ENCODE measurements at places on chromosomes 11 and 22.

GRCh38 chr11:44835938-44836337 is 109.2 kb downstream of the TSPAN18 start:
- no peak for DNase-seq

DNA sequence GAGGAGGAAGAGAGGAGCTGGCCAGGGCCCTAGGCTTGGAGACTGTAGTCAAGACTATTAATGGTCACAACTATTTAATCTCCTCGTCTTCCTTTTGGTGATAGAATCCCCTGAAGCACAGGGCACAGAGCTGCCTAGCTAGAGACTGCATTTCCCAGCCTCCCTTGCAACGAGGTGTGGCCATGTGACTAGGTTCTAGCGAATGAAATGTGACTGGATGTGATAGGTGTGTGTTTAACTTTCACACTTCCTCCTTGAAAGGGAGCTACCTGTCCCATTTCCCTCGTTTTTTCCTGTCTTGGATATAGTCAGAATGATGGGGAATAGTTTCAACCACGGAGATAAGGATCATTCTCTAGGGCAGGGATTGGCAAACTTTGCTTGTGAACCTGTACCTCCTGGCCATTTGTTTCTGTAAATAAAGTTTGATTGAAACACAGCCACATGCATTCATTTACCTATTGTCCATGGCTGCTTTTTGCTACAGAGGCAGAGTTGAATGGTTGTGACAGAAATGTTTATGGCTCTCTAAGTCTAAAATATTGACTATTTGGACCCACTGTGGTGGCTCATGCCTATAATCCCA is 313.5 kb downstream of the MIAT start:
- no peak for DNase-seq

GRCh38 chr22:22461111-22461510 is 47.4 kb downstream of the ZNF280B start:
- DNase-seq: no peak

DNA sequence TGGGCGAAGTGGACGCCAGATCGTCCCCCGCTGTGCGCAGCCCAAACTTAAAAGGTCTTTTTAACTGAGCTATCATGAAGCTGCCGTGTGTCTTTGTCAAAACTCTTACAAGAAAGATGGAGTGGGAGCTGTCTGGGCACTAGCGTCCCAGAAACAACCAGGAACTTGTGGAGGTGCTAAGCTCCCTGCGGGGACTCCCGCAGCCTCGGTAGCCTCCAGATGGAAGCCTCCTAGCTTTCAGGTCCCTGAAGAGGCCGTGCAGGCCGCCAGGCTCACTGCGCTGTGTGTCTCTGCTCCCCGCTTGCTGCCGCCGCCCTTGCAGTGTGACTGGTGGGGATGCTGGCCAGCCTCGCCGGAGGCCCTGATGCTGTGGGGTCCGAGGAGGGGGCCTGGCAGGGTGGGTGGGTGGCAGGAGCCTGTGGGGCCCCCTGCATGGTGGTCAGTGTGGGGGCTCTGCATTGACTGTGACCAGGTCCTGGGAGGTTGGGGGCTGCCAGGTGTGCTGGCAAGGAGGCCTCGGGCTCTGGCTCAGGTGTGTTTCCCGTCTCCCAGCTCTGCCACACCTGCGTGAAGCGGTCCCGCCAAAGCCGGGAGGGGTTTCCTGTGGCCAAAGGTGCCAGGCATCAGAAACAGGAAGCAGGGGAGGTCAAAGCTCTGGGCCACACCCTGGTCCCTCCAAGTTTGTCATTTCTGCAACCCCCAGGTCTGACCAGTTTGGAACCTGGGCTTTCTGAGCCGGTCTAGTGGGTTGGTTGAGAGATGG is 1.2 kb downstream of the TRABD start:
- no peak for DNase-seq

DNA sequence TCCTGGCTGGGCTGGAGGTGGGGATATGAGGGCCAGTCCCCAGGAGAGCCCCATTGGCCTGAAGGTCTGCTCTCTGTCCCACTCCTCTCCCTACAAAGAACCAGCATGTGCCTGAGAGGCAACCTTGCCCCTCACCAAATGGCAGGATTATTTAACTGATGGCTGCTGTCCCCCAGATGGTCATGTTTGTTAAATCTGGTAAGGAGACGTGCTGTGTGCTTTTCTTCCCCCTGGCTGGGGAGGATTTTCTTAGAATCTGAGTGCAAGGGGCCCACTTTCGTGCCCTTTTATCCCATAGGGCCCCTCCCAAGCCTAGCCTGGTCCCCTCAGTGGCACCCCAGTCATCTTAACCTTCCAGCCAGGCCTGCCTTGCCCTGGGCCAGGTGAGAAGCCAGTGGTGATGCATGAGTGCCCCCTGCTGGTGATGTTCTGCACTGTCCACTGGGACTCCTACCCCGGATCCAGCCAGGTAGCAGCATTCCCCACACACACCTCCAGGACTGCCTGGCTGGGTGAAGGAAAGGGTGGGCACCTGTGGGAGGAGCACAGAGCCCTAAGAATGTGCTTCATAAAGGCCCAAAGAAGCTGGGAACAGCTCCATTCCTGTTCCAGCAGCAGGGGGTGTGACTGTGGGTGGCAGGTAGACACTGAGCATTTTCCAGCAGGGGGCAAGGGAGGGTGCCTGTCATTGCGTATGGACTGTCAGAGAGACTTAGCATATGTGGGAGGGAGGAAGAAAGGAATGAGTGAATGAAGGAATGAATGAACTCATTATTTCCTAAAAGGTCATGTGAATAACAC is 28.9 kb downstream of the MFNG start:
- peak; percentile 73 for DNase-seq

DNA sequence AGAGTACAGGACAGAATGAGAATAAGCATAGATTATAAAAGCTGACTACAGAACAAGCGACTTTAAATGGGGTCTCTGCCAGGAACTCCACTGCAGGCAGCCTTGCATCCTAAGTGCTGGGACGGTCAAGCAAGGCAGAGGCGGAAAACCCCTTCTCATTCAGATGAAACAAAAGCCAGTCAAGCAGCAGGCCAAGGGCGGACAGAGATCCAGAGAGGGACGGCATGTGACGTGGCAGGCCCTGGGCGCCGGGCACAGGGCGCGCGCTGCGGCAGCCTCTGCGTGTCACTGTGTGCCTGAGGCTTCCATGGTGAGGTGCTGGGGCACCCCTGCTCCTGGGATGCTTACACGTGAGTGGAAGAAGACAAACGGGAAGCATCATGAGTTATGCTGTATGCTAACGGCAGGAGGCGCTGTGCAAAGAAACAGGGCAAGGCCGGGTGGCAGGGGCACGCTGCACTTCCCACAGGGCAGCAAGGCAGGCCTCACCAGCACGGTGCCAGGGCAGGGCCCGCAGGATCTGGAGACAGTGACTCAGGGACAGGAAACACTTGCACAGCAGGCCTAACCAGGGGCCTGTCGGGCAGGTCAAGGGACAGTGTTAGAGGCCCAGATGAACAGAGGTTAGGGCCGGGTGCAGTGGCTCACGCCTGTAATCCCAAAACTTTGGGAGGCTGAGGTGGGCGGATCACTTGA is 6.2 kb downstream of the TOLLIP start:
- no peak for DNase-seq

GRCh38 chr11:76803811-76804600 is 20.9 kb downstream of the TSKU start:
- peak; percentile 43 for DNase-seq

- DNase-seq: peak; percentile 49
Measured at GRCh38 chr11:64148226-64148916, 17.5 kb downstream of the MACROD1 start.

DNA sequence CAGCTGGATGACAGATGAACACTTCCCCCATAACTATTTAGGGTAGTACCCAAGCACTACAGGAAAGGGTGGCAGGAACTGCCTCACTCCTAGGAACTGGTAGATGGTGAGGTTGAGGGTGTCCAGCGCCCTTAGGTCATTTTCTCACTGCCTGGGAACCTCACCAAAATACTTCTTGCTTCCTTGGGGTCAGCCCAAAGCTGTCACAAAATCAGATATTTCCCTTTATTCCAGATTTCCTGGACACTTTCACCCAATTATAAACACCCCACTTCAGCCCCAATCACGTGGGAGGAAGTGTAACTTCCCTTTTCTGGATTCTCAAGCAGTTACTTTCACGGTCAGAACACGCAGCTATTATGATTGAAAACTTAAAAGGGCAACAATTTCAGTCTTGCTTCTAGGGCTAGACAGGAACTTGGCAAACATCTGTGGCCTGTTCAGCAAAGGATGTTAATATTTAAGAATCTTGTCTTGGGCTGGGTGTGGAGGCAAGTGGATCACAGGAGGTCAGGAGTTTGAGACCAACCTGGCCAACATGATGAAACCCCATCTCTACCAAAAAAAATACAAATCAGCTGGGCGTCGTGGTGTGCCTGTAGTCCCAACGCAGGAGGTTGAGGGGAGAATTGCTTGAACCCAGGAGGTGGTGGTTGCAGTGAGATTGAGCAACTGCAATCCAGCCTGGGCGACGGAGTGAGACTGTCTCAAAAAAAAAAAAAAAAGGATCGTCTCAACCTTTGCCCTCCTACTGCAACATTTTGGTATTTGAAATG is 4.0 kb downstream of the FTH1 start:
- DNase-seq: no peak

GRCh38 chr11:111734954-111735261 is 31.3 kb downstream of the PPP2R1B start:
- DNase-seq: no peak

- no peak for DNase-seq
Measured at GRCh38 chr11:6646071-6646470, 9.5 kb downstream of the DCHS1 start.

DNA sequence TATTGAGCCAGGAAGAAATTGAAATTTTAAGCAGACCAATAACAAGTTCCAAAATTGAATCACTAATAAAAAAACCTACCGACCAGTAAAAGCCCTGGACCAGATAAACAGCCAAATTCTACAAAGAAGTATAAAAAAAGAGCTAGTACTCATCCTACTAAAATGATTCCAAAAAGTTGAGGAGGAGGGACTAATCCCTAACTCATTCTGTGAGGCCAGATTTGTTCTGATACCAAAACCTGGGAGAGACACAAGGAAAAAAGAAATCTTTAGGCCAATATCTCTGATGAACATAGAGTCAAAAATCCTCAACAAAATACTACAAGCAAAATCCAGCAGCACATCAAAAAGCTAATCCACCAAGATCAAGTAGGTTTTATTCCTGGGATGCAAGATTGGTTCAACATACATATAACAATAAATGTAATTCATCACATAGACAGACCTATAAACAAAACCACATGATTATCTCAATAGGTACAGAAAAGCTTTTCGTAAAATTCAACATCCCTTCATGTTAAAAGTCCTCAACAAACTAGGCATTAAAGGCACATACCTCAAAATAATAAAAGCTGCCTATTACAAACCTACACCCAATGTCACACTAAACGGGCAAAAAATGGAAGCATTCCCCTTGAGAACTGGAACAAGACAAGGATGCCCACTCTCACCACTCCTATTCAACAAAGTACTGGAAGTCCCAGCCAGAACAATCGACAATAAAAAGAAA is 13.1 kb downstream of the OR52A5 start:
- DNase-seq: no peak

DNA sequence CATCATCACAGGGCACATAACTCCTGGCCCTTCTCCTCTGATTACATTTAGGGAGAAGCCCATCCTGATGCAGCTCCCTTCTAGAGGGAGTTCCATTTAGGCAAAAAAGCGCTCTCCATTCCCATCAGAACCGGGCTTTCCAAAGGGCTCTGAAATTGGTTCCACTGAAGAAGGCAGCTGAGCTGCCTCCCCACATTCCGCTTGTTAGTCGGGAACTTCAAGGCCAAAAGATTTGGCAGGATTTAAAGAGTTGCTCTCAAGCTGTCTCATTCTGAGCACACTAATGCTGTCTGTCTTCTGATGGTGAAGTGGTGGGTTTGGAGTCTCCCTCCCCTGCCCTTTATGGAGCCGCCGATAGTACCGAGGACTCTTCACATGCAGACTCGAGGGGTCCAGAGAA is 26.6 kb upstream of the CABP7 start:
- no peak for DNase-seq

DNA sequence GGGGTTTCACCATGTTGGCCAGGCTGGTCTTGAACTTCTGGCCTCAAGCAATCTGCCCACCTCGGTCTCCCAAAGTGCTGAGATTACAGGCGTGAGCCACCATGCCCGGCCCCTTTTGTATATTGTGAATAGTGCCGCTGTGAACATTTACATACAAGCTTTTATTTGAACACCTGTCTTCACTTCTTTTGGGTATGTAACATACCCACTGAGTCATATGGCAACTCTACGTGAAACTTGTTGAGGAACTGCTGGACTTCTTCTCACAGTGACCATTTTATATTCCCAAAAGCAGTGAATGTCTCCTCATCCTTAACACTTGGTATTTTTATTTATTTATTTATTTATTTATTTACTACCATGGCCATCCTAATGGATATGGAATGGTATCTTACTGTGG is 3.9 kb upstream of the SCT start:
- no peak for DNase-seq

DNA sequence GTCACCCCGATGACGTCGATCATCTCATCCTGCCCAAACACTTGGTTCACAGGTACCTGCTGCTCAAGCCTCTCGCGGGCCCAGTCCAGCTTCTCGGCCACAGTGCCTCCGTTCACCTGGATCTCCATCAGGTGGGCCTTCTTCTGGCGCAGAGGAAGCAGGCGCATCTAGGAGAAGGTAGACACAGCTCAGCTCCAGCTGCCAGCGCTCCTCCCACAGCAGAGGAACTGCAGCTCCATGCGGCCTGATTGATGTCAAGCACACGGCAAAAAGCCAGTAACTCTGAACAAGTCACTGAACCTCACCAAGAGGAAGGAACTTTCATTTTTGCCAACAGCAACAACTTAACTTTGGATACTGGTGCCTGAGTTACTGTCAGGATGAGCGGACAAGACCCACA is 4.0 kb downstream of the RPL3 start:
- DNase-seq: no peak

DNA sequence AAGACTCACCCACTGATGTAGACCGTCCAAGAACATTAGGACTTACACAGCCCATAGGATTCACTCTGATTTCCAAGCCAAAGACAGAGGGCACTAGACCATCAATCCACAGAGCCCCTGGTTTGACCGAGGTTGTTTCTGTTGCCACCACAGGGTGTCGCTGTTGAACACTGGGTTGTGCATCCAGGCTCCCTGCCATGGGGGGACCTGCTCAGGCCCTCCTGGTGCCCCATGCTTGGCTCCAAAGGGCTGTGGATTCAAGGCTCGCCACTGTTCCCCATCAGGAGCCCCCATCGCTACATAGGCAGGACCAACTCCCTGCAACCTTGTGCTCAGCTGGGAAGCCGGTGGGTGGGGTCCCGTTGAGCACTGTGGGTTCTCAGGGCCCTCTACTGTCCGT is 128.0 kb upstream of the ANO1 start:
- no peak for DNase-seq

- no peak for DNase-seq
Measured at GRCh38 chr11:73656985-73657384, 10.6 kb downstream of the PLEKHB1 start.

GRCh38 chr11:130674686-130675308 is 226.4 kb downstream of the ADAMTS15 start:
- DNase-seq: no peak

All from activated naive CD8-positive, alpha-beta T cell treated with anti-CD3 and anti-CD28 coated beads, Interleukin-2, amount 50 U/mL, for 16 hours (primary cell).